ENCODE measurements at places on chromosomes 11 and 22. TPM values are rescaled to one million over a fixed set of nuclear protein-coding genes. Genes with fewer than 3 reads are reported as not detected.

- no peak overlapping the region for H3K27ac ChIP-seq
- no peaks in the 10 kb centered on the region for H3K4me1 ChIP-seq
- no peaks in the 10 kb centered on the region for H3K27me3 ChIP-seq
- no peak overlapping the region for H3K4me3 ChIP-seq
Measured at GRCh38 chr11:1472180-1473005, 14.2 kb downstream of the MOB2 start.

DNA sequence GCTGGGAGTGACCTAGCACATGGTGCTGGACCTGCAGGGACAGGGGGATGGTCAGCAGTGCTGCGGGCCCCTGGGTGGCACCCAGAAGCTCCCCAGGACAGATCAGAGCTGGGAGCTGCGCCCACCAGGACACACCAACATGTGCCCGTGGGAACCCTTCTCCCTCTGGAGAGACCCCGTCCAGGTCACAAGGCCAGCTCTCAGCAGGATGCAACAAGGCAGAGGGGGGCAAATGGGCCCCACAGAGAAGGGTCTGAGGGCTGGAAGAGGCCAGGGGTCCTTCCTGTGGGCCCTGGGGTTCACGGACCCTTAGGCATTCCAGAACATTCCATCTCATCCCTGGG, 6.2 kb downstream of the DUSP8 start:
- DNase-seq = no peak
- H3K4me3 ChIP-seq = no peak overlapping the region
- no peaks in the 10 kb centered on the region for H3K27me3 ChIP-seq
- no peak overlapping the region for H3K27ac ChIP-seq

CYP2D6 gene
- total RNA-seq = 11.2 TPM

DNA sequence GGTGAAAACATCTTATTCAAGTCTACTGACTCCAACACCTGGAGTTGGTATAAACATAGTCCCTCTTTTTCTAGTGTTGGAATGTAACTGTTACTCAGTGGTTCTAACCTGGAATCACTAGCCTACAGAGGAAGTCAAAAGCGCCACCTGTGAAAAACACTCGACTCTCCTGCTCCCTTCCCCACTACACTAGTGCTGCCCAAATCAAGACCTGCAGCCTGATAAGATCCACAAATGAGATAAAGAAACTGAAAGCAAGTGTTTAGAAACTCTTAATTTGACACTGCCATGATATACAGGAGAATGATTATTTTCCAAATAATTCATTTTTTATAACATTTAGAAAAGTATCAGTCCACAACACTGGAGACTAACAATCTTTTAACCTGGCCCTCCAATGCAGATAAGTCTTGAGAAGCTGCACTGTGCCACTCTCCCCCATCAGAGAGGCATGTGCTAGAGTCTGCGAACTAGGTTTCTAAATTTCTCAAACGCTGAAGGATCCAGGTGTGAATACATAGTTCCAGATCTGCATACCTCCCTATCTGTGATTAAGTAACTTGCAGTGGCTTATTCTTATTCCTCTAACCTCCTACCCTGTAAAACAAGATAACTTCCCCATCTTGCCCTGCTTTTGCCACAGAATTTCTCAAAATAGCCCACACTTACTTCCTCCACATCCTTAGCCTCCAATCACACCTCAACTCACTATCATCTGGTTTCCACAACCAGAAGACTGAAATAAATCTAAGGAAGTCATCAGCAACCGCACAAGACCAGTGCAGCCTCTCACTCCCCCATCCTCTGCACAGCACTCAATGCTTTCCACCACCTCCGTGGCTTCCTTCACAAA, 88.1 kb downstream of the RRAS2 start:
- no peak overlapping the region for H3K27ac ChIP-seq
- no peaks in the 10 kb centered on the region for H3K36me3 ChIP-seq
- peaks cover 14% of the 10 kb centered on the region for H3K4me1 ChIP-seq
- DNase-seq = peak; percentile 5
- H3K4me3 ChIP-seq = peak overlapping the region; percentile 31

MRGPRX4 gene
- not detected for total RNA-seq

DNA sequence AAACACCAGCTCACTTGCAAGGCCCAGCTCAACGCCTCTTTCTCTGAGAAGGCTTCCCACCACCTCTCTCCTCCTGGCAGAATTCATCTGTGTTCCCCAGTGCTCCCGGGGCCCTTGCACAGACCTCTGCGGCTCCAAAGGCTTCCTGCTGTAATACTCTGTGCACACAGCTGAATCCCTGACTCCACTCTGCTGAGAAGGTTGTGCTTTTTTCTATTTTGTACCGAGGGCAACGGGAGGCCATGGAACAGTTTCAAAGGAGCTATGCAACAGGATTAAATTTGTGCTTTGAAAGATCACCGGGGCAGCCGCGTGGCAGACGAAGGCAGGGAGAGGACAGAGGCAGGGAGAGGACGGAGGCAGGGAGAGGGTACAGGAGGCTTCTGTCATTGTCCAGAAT, 49.2 kb upstream of the SYT7 start:
- no peak for DNase-seq
- H3K27ac ChIP-seq = no peak overlapping the region
- H3K27me3 ChIP-seq = no peaks in the 10 kb centered on the region
- H3K4me1 ChIP-seq = no peaks in the 10 kb centered on the region

DNA sequence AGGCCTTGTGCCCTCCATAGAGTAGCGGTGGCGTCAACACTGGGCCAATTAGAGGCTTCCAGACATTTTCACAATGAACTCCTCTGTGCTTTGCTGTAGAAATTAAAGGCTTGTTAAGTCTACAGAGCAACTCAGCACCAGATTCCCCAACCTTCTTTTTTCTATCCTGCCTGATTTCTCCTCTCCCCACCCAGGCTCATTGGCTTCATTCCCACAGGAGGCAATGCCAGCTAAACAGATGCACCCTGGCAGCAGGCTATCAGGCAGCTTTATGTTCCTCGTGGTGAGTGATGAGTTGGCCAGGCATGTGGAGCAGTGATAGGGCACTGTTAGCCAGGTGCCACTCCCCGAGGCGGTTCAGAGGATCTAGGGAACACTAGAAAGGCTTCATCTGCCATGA, 4.8 kb downstream of the DIXDC1 start:
- no peak overlapping the region for H3K27ac ChIP-seq
- H3K4me3 ChIP-seq = no peak overlapping the region
- DNase-seq = no peak

OSM gene
- 0.49 TPM for total RNA-seq

ARRB1 gene
- 47.6 TPM for total RNA-seq

Data from naive thymus-derived CD4-positive, alpha-beta T cell (primary cell).